Skin of body (tissue), 3 donors: ENCODE measurements at places on chromosomes 1 and 21. TPM values are rescaled to one million over a fixed set of nuclear protein-coding genes. Genes with fewer than 3 reads are reported as not detected.

The KRTAP6-1 gene
- total RNA-seq = not detected

The TEDDM1 gene
- total RNA-seq = not detected

The TBX19 gene
- total RNA-seq = 1.9 TPM

The PADI1 gene
- 11.7 TPM for total RNA-seq

The C8B gene
- not detected for total RNA-seq

The LCE1B gene
- total RNA-seq = 1.9 TPM

The GBP7 gene
- total RNA-seq = not detected

The TPTE gene
- total RNA-seq = not detected

The S100A11 gene
- total RNA-seq = 79.9 TPM

The OR2T2 gene
- not detected for total RNA-seq

The BTG2 gene
- total RNA-seq = 68.8 TPM

The GRHL3 gene
- total RNA-seq = 35.8 TPM

The SLC44A5 gene
- total RNA-seq = 0.89 TPM
